ENCODE measurements at places on chromosomes 1 and 21. TPM values are rescaled to one million over a fixed set of nuclear protein-coding genes. Genes with fewer than 3 reads are reported as not detected.

PPM1J gene
- 7.5 TPM for polyA plus RNA-seq

ZNF593 gene
- 61.9 TPM for polyA plus RNA-seq

TTC22 gene
- 7.8 TPM for polyA plus RNA-seq

PCNX2 gene
- polyA plus RNA-seq = 17.6 TPM

SLC45A1 gene
- polyA plus RNA-seq = 0.64 TPM

SERTAD4 gene
- not detected for polyA plus RNA-seq

PLA2G2D gene
- 2.8 TPM for polyA plus RNA-seq

TNFRSF8 gene
- 0.36 TPM for polyA plus RNA-seq

AIRE gene
- 0.37 TPM for polyA plus RNA-seq

OR14K1 gene
- not detected for polyA plus RNA-seq

S100B gene
- 0.24 TPM for polyA plus RNA-seq

ADAM30 gene
- polyA plus RNA-seq = not detected

NT5C1A gene
- polyA plus RNA-seq = not detected

INSRR gene
- polyA plus RNA-seq = not detected

RNF186 gene
- not detected for polyA plus RNA-seq

KMO gene
- 29.0 TPM for polyA plus RNA-seq

ADAMTS5 gene
- 0.01 TPM for polyA plus RNA-seq

SPRR2E gene
- not detected for polyA plus RNA-seq

AADACL3 gene
- polyA plus RNA-seq = not detected

FCGR3A gene
- polyA plus RNA-seq = 1.5 TPM

IQGAP3 gene
- 0.07 TPM for polyA plus RNA-seq

CR1 gene
- polyA plus RNA-seq = 22.0 TPM

SLC44A3 gene
- not detected for polyA plus RNA-seq

USP16 gene
- polyA plus RNA-seq = 33.4 TPM

ARF1 gene
- polyA plus RNA-seq = 389 TPM

RAB3B gene
- not detected for polyA plus RNA-seq

SPRR2A gene
- polyA plus RNA-seq = not detected

LMOD1 gene
- polyA plus RNA-seq = not detected

UTS2 gene
- polyA plus RNA-seq = not detected

CR2 gene
- polyA plus RNA-seq = 36.8 TPM

AMY1B gene
- 0.16 TPM for polyA plus RNA-seq

PAPPA2 gene
- polyA plus RNA-seq = 0.01 TPM

B3GALT5 gene
- not detected for polyA plus RNA-seq

FMO5 gene
- polyA plus RNA-seq = 11.8 TPM

ZNF687 gene
- 37.0 TPM for polyA plus RNA-seq

GPR52 gene
- polyA plus RNA-seq = 0.74 TPM

TSPEAR gene
- not detected for polyA plus RNA-seq

IGFN1 gene
- polyA plus RNA-seq = not detected

LRRC3 gene
- polyA plus RNA-seq = 0.46 TPM

NUCKS1 gene
- 6.5 TPM for polyA plus RNA-seq

CELA2B gene
- polyA plus RNA-seq = not detected

ARMH1 gene
- 253 TPM for polyA plus RNA-seq

KRTAP12-1 gene
- not detected for polyA plus RNA-seq

MIER1 gene
- polyA plus RNA-seq = 14.1 TPM

CFAP57 gene
- 0.07 TPM for polyA plus RNA-seq

CSMD2 gene
- polyA plus RNA-seq = not detected

SSU72 gene
- 86.8 TPM for polyA plus RNA-seq

KISS1 gene
- polyA plus RNA-seq = not detected

EDARADD gene
- polyA plus RNA-seq = not detected

SLC9C2 gene
- polyA plus RNA-seq = not detected

SH3BGR gene
- polyA plus RNA-seq = 0.21 TPM

MAP3K7CL gene
- 24.7 TPM for polyA plus RNA-seq

ZNF683 gene
- polyA plus RNA-seq = 0.46 TPM

ACBD3 gene
- polyA plus RNA-seq = 25.3 TPM

SFN gene
- polyA plus RNA-seq = 0.09 TPM

HJV gene
- not detected for polyA plus RNA-seq

KIF26B gene
- polyA plus RNA-seq = not detected

KCNC4 gene
- 2.5 TPM for polyA plus RNA-seq

NPL gene
- 3.4 TPM for polyA plus RNA-seq

All from B cell (primary cell).